ENCODE measurements at places on chromosomes 11 and 22. TPM values are rescaled to one million over a fixed set of nuclear protein-coding genes. Genes with fewer than 3 reads are reported as not detected.

The SCN3B gene
- 0.12 TPM for total RNA-seq

The OR5M3 gene
- not detected for total RNA-seq

The EFCAB6 gene
- total RNA-seq, result 1.5 TPM

DNA sequence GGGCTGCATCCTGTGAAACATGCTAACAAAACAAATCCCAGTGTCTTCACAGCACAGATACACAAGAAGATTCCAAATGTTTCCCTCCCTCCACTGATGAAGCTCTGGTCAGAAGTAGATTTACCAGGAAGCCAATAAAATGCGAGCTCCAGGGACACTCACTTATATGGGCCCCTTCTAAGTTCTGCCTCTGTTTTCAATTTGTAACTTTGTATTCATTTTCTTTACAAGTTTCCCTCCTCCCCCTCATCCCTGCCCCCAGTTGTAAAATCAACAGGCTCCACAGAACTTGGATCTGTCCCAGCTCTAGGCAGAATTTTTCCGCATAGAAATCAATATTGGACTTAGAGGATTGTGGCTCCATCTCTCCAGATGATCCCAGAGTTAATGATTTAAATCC lies 48.1 kb upstream of the ME3 start:
- no peaks in the 10 kb centered on the region for H3K4me1 ChIP-seq
- no peaks in the 10 kb centered on the region for H3K27me3 ChIP-seq
- no peaks in the 10 kb centered on the region for H3K36me3 ChIP-seq

DNA sequence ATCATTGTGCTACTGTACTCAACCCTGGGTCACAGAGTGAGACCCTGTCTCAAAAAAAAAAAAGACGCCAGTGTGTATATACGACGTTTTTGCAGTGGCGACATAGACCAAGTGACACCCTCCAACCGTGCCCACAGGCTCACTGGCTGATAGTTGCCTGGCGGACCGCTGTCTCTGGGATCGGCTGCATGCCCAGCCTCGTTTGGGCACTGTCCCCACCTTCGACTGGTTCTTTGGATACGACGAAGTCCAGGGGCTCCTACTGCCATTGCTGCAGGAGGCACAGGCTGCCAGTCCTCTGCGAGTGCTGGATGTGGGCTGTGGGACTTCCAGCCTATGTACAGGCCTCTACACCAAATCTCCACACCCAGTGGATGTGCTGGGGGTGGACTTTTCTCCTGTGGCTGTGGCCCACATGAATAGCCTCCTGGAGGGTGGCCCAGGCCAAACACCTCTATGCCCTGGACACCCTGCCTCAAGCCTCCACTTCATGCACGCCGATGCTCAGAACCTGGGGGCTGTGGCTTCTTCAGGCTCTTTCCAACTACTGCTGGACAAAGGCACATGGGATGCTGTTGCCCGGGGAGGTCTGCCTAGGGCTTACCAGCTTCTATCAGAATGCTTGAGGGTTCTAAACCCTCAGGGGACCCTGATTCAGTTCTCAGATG lies 1.3 kb downstream of the CSKMT start:
- H3K27ac ChIP-seq, result peak overlapping the region; percentile 72
- no peaks in the 10 kb centered on the region for H3K27me3 ChIP-seq
- H3K4me1 ChIP-seq, result peaks cover 48% of the 10 kb centered on the region
- H3K4me3 ChIP-seq, result peak overlapping the region; percentile 75

- no peak overlapping the region for H3K4me3 ChIP-seq
- H3K27me3 ChIP-seq, result no peaks in the 10 kb centered on the region
- H3K4me1 ChIP-seq, result no peaks in the 10 kb centered on the region
- no peak overlapping the region for H3K27ac ChIP-seq
- no peak for DNase-seq
Measured at GRCh38 chr11:85029964-85030363, 597.2 kb downstream of the DLG2 start.

- DNase-seq, result no peak
- no peaks in the 10 kb centered on the region for H3K36me3 ChIP-seq
- H3K27ac ChIP-seq, result no peak overlapping the region
- H3K27me3 ChIP-seq, result no peaks in the 10 kb centered on the region
- H3K4me1 ChIP-seq, result no peaks in the 10 kb centered on the region
Measured at GRCh38 chr11:66220566-66220935, 47.9 kb upstream of the RAB1B start.

GRCh38 chr11:129935723-129936122 lies 40.3 kb upstream of the NFRKB start:
- no peak overlapping the region for H3K4me3 ChIP-seq
- H3K27ac ChIP-seq, result no peak overlapping the region
- H3K4me1 ChIP-seq, result no peaks in the 10 kb centered on the region
- H3K27me3 ChIP-seq, result no peaks in the 10 kb centered on the region
- H3K36me3 ChIP-seq, result no peaks in the 10 kb centered on the region
- DNase-seq, result no peak

- H3K27me3 ChIP-seq, result no peaks in the 10 kb centered on the region
- no peaks in the 10 kb centered on the region for H3K4me1 ChIP-seq
- no peak overlapping the region for H3K4me3 ChIP-seq
Measured at GRCh38 chr22:45584121-45584570, 81.5 kb downstream of the FBLN1 start.

DNA sequence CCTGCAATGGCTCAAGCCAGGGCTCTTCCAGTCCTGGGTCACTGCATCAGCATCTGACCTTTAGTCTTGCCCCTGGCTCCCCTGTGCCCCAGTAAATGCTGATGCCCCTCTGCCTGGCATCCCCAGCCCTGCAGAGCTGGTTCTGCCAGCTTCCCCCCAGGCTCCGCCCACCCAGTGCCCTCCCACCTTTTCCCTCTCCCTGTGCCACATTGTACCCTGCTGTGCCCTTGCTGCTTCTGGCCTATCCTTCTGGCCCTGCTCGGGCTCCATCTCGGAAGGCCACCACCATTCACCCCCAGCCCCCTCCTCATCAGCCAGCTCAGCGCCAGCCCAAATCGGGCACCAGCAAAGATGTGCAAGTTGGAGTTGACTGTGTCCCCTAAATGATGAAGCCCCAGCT lies 7.4 kb downstream of the CAPN5 start:
- no peaks in the 10 kb centered on the region for H3K4me1 ChIP-seq
- peak overlapping the region; percentile 40 for H3K27ac ChIP-seq
- H3K27me3 ChIP-seq, result no peaks in the 10 kb centered on the region
- no peaks in the 10 kb centered on the region for H3K36me3 ChIP-seq
- H3K4me3 ChIP-seq, result no peak overlapping the region

DNA sequence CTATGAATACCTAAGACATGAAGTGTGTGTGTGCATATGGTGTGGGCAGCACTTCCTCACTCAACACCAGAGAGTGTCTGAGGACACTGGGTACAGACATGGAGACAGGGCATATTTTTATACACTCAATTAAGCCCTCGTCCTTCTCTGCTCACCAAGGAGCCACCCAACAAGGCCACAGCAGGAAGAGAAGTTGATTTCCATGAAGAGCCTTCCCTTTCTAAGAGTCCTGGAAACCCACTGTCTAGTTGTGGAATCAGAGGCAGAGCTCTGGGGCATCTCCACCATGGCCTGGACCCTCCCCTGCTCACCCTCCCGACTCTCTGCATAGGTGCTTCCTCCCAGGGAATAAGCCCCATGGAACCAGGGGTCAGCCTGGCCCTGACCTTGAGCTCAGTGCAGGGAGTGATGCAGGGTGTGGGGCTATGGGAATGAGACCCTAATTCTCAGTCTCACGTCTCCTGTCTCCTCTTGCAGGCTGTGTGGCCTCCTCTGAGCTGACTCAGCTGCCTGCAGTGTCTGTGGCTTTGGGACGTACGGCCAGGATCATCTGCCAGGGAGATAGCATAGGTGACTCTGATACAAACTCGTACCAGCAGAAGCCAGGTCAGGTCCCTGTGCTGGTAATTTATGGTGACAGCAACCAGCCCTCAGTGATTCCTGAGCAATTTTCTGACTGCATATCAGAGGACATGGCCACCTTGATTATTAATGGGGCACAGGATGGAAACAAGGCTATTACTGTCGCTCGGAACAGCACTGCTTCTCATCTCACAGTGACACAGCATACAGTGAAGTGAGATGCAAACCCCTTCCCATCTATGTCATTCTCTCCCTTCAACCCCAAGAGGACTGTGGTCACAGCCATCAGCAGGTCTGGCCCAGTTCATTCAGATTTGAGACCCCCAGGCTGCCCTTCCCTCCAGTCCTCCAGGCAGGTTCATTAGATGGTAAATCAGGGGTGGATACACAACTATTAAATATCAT lies 14.6 kb upstream of the IGLL5 start:
- no peaks in the 10 kb centered on the region for H3K27me3 ChIP-seq
- no peaks in the 10 kb centered on the region for H3K36me3 ChIP-seq
- H3K4me1 ChIP-seq, result no peaks in the 10 kb centered on the region

DNA sequence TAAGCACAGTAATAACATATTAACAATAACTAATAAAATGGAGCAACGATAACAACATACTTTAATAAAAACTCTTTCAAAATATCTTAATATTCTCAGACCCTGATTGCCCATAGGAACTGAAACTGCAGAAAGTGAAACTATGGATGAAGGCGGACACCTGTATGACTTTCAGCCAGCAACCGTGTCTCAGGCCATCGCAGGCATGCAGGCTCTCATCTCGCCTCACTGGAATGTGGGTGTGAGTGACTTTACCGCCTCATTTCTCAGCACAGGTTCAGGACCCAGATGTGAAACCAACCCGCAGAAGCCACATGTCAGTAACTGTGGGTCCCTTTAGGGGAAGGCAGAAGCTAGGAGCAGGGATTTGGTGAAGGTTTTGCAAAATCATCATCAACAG lies 539.1 kb downstream of the FAM181B start:
- no peaks in the 10 kb centered on the region for H3K4me1 ChIP-seq
- DNase-seq, result no peak
- no peaks in the 10 kb centered on the region for H3K36me3 ChIP-seq
- H3K4me3 ChIP-seq, result no peak overlapping the region
- no peak overlapping the region for H3K27ac ChIP-seq
